ENCODE measurements at places on chromosomes 2 and 18.
A peak's percentile ranks its signal among the peaks of the same experiment; 100 is the strongest.

DNA sequence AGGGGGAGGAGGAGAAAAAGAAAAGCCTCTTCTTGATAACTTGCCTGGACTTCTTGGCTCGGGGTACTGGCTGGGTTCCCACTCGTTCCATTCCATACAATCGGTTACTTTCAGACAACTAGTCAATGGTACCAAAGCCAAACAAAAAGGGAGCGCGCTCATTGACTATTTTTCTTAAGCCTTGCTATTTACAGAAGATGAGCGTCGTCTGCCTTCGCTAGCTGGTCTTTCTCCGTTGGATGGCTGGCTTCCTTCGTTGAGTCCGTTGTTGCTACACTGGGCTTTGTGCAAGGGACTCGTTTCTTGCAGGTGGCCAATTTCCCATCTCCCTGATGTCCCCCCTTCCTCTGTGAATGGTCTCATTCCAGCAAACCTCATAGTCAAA is 260.4 kb downstream of the ZNF516 start:
- no peak for DNase-seq

DNA sequence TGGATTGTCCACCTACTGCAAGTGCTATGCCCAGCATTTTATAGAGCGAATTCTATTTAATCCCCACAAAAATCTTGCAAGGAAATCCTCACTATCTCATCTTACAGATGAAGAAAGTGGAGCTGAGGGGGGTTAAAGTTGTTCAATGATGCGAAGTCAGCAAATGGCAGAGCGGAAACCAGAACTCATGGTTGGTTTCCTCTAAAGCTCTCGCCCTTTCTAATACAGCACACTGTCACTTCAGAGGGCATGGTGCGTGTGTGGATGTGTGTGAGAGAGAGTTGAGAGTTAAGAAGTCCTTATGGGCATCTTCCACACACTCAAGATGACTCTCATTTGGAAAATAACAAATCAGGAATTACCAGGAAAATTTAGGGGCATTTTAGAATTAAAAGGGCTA is 78.4 kb downstream of the TGFA start:
- no peak for DNase-seq

GRCh38 chr2:98564541-98565132 is 43.7 kb downstream of the COA5 start:
- DNase-seq, result no peak

DNA sequence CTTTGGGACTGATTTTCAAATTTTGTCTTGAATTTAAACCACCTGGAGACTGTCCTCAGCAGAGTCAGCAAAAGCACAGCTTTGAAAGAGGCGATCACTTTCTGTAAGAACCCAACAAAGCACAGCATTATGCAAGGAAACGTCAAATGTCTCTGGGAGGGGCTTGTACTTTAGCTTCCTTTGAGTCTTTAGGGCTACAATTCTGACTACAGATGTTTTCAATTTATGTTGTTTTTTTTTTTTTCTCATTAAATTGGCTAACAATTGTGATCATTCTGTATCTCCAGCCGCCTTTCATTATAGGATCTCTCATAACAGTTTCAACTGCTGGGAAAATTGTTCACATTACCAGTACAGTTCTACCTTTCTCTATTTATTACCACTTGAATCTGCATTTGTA is 48.3 kb downstream of the COL3A1 start:
- peak; percentile 94 for DNase-seq

GRCh38 chr2:17519486-17519885 is 1.2 kb upstream of the RAD51AP2 start:
- no peak for DNase-seq

- DNase-seq, result no peak
These were observed 474.7 kb downstream of the PID1 start for GRCh38 chr2:228796386-228796785.

DNA sequence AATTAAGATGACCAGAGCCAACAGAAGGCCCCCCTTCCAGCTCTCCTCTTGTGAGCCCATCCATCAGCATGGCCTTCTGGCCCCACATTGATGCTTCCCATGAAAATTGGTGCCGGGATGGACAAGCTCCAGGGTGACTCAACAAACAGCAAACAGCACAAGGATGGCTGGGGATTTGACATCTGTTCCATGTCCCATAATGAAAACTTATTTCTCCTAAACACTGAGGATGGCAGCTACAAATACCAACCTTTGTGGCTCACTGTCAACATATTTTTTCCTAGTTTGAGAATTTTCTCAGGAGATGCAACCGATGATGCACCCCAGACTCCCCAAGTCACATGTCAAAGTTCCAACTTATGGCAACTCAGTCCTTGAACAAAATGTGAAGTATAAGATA is 169.6 kb upstream of the SIX2 start:
- no peak for DNase-seq

GRCh38 chr18:255171-255570 is 12.7 kb downstream of the THOC1 start:
- DNase-seq, result no peak

GRCh38 chr2:136175868-136176267 is 57.9 kb upstream of the CXCR4 start:
- DNase-seq, result no peak
